ENCODE measurements at places on chromosomes 5 and 9. TPM values are rescaled to one million over a fixed set of nuclear protein-coding genes. Genes with fewer than 3 reads are reported as not detected.

Gene PAEP
- not detected for total RNA-seq

Gene PAM
- 115 TPM for total RNA-seq

Gene SARDH
- total RNA-seq, result 5.0 TPM

Gene ADAMTS16
- total RNA-seq, result 0.28 TPM

Gene TAF7
- total RNA-seq, result 100 TPM

Gene STPG3
- total RNA-seq, result not detected

Gene TRAF2
- 6.6 TPM for total RNA-seq

Gene TIMD4
- total RNA-seq, result not detected

Gene ZNF366
- not detected for total RNA-seq

Gene LIX1
- total RNA-seq, result not detected

Gene SHC3
- total RNA-seq, result 13.9 TPM

Gene ATP10B
- total RNA-seq, result not detected

Gene FAM78A
- total RNA-seq, result under 0.01 TPM

Gene C5
- 2.8 TPM for total RNA-seq

Gene CA9
- 0.56 TPM for total RNA-seq

Gene UTP15
- 31.1 TPM for total RNA-seq

Gene CARTPT
- total RNA-seq, result not detected

Gene SPINK4
- not detected for total RNA-seq

Gene TAF11L10
- not detected for total RNA-seq

Gene MTMR12
- 20.3 TPM for total RNA-seq

Gene PGM5
- total RNA-seq, result 14.7 TPM

Gene FAM163B
- total RNA-seq, result not detected

Gene AOPEP
- 38.7 TPM for total RNA-seq

Gene HMMR
- 24.6 TPM for total RNA-seq

Gene KCNT1
- total RNA-seq, result not detected

Gene PRRC2B
- total RNA-seq, result 19.4 TPM

Gene ATOSB
- 13.3 TPM for total RNA-seq

Gene TTF1
- total RNA-seq, result 6.5 TPM

Gene SLC6A3
- not detected for total RNA-seq

Gene KIF4B
- under 0.01 TPM for total RNA-seq

Gene PCDHA10
- under 0.01 TPM for total RNA-seq

Gene IL11RA
- total RNA-seq, result 6.9 TPM

Gene OR13F1
- total RNA-seq, result not detected

Gene CCDC192
- not detected for total RNA-seq

Gene CDH18
- total RNA-seq, result 1.1 TPM
